ENCODE measurements at places on chromosomes 11 and 22.

GRCh38 chr22:49957826-49958365 lies 2.7 kb upstream of the PIM3 start:
- DNase-seq: no peak

DNA sequence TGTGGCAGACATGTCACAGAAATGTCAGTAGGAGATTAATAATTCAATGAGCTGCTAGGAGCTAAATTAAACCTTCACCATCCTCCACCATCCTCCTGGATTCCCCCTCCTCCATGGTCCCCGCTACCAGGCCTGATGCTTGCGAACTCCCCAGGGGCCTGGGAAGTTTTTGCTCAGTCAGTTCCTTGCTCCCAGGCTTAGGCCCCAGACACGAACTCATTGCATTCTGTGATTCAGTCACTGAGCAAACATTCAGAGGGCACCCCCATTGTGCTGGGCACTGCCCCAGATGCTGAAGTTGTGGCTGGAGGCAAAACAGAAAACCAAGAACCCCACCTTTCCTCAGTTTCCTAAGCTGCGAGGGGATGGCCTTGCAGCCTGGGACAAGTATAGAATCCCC lies 14.3 kb downstream of the NPTXR start:
- no peak for DNase-seq

DNA sequence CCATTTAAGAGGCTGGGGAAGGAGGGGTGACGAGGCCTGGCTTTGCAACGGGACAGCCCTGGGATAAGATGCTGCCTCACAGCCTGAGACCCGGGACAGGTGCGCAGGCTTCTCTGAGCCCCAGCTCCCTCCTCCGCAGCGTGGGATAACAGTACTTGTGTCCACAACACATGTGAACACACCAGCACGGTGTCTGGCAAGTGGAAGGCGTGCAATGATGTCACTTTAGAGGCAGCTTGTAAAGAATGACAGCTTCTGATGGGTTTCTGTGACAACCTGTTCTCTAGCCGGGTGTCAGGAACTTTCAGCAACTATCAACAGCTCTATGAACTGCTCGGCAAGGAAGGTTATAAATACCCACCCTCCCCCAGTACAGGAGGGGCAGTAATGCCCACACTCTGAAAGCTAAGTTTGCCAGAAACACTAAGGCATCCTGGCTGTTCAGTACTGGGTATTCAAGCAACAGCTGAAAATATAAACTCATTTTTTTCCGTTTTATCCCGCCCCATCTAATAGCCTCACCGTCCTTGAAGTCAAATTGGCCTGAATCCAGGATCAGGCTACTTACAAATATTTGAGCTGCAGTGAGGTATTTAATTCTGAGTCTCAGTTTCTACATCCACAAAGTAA lies 59.7 kb downstream of the MYH9 start:
- no peak for DNase-seq

DNA sequence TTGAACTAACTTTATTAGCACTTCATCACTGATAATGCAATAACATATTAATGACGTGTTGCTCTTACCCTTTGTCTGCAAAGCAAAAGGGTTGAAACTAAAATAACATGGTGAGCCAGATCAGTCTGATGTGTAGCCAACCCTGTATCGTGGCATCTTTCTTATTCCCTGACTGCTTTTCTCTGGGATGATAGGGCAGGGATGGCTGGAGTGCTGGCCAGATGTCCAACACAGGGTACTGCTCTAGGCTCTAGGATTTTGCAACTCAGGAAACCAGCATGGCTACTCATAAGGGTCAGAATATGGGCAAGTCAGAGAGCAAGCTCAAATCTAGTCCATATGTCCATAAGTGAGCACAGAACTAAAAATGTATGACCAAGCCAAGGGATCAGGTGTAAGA lies 129.1 kb downstream of the SLC17A6 start:
- no peak for DNase-seq

DNA sequence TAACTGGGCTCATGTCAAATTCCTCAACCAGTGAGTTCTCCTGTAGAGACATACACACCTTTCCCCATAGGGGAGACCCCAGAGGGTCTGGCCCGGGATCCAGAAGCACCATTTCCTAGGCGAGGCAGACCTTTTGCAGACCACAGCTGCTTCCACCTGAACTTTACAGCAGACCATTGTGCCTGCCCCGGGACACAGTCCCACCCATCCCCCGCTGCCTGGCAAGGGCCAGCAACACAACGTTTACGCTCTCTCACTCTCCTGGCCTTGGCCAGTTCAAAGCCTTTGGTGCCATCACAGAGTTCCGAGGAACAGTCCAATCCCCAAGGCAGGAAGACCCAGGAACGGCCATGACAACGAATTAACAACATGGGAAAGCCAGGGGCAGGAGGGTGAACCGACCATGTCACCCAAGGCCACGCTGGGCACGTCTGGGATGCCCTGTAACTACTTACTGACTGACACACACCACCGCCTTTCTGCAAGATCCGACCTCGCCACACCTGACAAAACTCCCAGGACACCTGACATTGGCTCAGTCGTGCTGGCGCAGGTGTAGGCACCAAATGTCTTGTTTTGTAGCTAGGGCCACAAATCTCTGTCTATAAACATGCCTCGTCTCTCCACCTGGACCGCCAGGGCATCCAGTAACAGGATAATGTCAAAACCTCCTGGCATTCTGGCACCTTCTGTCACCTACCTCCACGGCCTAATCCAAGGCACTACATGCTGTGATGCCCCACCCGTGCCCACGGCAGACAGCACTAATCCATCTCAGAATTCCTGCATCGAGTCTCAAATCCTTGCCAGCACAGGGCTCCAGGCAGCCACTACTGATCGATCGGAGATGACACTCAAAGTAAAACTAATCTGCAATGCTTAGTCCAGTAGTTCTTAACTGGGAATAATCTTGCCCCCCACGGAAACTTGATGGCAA lies 51.3 kb downstream of the MYH9 start:
- no peak for DNase-seq

- no peak for DNase-seq
These were observed 47.8 kb downstream of the MRTFA start for GRCh38 chr22:40588726-40589125.

- no peak for DNase-seq
These were observed 87.8 kb downstream of the WNT7B start for GRCh38 chr22:45889093-45889538.

GRCh38 chr11:41119484-41119883 lies 340.0 kb downstream of the LRRC4C start:
- no peak for DNase-seq

- no peak for DNase-seq
These were observed 1046.9 kb downstream of the BRD1 start for GRCh38 chr22:48780597-48781277.

- DNase-seq: no peak
These were observed 7.9 kb downstream of the RGL4 start for GRCh38 chr22:23698673-23699235.

- no peak for DNase-seq
These were observed 14.2 kb upstream of the APOL6 start for GRCh38 chr22:35634015-35634414.

DNA sequence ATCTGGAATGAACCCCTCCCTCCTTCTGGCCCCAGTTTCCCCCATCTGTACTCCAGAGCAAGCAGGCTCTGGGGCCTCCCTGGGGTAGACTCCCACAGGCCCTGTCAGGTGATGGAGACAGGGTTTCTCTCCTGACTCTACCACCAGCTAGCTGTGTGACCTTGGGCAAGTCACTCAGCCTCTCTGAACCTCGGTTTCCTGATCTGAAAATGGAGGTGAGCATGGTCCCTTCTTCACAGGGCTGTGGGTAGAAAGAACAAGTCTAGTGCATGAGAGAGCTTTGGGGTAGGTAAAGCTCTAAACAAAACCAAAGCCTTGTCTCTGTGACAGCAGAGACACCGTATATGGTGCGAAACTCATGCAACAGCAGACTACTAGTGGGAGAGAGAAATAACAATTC lies 5.6 kb downstream of the CD5 start:
- DNase-seq: no peak

DNA sequence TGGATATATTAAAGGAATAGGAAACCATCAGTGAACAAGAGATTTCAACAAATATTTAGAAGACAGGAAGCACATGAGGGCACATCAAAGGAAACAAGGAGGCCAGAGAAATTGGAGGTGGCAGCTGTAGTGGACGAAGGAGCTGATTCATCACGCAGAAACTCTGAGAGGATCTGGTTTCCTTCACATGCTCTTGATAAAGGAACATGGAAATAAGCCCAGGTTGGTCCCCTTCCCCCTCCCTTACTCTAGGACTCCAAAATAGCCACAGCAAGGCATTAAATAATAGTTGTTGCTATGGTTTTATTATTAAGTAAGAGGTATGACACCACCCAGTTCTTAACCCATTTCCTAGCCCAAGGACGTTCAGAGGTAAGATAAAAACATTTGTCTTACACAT lies 11.3 kb downstream of the IZUMO1R start:
- no peak for DNase-seq

GRCh38 chr11:68342459-68343158 lies 30.2 kb downstream of the LRP5 start:
- DNase-seq: no peak

DNA sequence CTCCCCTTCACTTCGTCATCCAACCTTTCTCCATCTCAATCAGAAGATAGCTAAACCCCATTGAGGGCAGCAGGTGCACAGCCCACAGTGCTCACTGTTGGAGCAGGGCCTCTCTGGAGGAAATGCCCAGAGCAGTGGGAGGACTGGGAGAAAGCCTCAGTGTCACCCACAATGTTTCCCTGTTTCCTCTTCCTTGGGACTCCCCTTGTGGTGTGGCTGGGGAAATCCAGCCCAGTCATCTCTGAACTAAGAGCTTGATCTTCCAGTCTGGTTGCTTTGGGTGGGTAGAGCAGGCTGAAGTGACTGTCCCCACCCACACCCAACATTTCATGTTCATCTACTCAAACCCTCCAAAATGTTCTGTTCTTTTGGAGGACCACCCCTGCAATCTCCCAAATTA lies 29.8 kb upstream of the EED start:
- no peak for DNase-seq

DNA sequence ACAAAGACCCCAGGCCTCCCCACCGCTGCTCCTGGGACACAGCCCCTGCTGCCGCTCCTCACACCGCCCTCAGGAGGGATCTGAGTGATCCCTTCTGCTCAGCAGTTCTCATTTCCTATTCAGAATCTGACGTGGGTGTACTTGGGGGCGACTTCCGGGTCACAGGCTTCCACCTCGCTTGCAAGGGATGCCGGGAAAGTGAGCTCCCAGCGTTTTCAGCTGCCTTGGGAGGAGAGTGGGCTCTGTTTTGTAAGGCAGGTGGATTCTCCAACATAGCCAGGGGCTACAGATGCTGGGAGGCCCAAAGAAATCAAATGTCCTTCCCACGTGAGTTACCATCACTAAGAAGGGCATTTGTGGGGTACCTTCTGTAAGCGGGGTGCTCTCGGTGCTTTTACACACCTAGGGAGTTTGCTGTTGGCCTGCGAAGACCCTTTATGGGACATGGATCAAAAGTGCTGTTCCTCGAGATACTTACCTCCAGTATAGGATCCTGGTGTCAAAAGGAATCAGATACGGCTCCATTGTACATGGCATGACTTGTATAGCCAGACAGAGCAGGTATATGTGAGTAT lies 9.7 kb upstream of the LRRC10B start:
- no peak for DNase-seq

DNA sequence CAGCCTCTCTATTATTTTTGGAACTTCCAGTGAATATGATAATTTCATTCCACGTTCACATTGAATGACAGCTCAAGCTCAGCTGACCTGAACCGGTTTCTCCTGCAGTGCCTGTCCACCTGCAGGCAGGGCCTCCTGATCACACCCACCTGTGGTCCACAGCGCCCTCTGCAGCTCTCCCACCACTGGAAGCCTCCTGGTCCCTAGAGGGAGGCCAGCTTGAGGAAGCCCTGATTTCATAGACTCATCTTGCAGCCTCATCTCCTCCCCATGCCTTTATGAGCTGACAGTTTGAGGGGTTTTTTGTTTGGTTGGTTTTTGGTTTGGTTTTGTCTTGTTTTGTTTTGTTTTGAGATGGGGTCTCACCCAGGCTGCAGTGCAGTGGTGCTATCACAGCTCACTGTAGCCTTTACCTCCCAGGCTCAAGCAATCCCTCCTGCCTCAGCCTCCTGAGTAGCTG lies 29.9 kb upstream of the MALAT1 start:
- peak; percentile 71 for DNase-seq

GRCh38 chr11:1982873-1983600 lies 14.6 kb downstream of the H19 start:
- no peak for DNase-seq

GRCh38 chr11:78219493-78220217 lies 30.9 kb downstream of the USP35 start:
- DNase-seq: no peak

DNA sequence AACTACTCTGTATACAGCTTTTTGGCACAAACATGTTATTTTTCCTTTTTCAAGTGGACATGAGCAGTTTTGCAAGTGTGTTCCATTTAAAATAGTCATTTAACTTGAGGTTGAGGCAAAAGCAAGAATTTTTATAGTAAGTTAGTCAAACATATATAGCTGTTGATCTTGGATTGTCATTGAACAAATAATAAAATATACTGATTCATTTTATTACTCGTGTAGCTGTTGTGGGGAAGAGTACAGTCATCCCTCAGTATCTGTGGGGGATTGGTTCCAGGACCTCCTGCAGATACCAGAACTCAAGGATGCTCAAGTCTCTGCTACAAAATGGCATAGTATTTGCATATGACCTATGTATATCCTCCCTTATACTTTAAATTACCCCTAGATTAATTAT lies 45.3 kb downstream of the EXT2 start:
- DNase-seq: no peak

DNA sequence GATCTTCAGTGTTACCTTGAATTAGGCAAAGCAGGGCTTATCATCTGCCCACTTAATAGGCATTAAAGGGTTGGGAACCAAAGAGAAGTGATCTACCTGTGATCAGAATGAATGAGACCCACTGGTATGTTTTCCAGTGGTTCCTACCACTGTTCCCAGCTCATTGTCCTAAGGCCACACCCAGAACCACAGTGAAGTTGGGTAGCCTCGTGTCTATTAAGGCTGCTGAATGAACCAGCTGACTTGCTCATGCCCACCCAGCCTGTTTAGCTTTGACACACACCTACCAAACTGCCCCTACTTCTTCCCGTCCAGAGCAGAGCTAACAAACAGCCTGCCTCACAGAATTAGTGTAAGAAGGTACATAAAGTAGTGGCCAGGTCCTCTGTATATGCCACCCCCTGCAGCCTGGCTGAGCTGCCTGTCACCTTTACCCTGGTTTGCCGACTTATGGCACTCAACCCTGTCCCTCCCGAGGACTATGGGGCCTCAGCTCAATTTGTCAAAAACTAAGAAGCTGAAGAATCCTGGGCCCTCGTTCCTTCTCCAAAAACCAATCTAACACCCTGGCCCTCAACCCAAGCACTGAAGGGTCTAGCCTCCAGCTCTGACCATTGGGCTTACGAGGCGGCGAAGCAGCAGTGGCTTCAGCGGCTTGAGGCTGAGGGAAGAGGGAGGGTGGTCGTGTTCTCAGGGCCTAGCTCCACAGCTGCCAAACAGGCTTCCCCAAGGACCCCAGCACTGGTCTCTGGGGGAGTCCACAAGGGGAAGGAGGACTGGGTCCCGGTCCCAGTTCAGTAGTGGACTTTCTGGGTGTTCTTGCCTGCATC lies 9.8 kb downstream of the UCP2 start:
- no peak for DNase-seq

- DNase-seq: no peak
These were observed 2.5 kb downstream of the OR8D1 start for GRCh38 chr11:124311269-124311668.

GRCh38 chr11:125680747-125681146 lies at the start of gene ACRV1:
Gene ACRV1, minus strand, starts transcription at chr11:125680847. Its CDS starts 67 bp downstream, at chr11:125680780.
- no peak for DNase-seq
